KBM-7 (cell line): ENCODE measurements at places on chromosomes 2 and 18.

DNA sequence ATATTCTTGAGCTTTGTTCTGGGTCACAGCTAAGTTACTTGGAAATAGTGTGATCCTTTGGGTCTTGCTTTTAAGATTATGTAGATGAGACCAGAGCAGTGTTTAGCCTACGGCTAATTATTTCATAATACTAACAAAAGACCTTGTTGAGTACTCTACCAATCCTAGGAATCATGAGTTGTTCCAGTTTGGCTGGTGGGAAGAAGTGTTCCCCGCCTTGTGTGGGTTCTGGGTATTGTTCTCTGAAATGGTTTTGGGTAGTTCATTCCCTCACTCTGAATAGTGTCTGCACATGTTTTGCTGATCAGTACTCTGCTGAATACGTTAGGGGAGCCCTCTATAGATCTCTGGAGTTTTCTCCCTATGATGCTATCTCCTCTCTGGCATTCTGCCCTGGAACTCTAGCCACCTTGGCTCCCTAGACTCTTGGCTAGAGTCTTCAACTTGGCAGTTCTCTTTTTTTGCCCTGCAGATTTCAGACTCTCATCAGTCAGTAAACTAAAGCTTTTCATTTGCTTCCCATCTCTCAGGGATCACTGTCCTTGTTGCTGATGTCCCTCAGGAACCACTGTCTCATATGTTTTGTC is 48.4 kb downstream of the NEMP2 start:
- no peak for DNase-seq

- no peak for DNase-seq
Observed at GRCh38 chr18:74505776-74506175, 9.6 kb downstream of the CNDP2 start.

GRCh38 chr2:85812094-85812735 is 58.4 kb downstream of the ATOH8 start:
- no peak for DNase-seq

- no peak for DNase-seq
Observed at GRCh38 chr2:71685073-71685848, 231.9 kb downstream of the DYSF start.

DNA sequence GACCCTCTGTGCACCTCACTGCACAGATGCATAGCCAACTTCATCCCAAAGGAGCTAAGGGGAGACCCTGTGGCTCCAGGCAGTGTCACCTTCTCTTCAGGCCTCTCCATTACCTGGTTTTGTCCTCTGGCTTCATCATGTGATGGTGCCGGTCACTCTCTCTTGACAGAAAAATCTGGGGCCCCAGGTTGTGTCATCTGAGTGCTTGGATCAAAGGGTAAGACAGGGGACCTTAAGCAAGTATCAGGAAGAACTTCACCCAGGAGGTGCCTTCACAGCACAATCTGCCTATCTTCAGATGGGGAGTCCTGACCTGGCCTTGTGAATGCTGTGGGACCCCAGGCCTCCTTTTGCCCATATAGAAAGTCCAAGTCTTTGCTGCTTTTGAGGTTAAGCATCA is 104.4 kb downstream of the POLR1A start:
- no peak for DNase-seq

DNA sequence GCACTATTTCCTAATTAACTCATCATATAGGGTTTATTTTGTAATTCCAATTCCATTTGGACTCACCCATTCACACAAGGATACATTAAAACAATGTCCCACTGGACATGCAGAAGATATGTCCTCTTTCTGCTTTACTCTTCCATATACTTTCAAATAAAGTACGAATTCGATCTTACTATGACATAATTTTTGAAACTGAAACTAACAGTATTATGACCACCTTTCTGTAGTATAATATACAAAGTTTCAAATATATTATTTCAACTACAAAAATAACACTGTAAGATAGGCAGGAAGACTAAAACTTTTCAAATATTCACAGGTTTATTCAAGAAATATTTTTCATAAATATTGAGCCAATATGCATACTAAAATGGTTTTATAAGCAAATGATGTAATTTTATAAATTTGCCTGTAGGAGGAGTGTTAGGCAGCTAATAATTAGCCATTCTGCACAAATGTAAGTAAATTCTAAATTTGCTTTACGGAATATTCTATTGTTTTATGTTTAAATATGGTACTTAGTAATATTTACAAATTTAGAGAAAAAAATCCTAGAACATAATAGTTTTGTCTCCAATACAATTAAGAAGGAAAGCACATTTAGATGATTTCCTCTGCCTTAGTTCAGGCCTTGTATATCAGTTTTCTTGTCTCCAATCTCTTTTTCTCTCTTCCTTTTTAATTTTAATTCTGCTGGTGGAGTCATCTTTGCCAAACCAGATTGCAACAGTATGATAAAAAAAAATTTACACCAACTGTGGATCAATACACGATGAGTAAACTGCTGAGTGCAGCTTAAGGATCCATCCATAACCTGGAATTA is 85.9 kb downstream of the CERKL start:
- no peak for DNase-seq

GRCh38 chr18:58190842-58191530 is 147.0 kb downstream of the NEDD4L start:
- no peak for DNase-seq

DNA sequence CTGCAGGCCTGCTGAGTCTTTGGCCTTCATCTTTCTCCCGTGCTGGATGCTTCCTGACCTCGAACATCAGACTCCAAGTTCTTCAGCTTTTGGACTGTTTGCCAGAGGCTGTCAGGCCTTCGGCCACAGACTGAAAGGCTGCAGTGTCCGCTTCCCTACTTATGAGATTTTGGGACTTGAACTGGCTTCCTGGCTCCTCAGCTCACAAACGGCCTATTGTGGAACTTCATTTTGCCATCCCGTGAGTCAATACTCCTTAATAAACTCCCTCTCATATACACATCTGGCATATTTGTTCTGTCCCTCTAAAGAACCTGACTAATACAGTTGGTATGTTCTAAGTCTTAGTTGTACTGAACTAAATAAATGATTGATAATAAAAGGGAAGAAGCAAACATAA is 702.8 kb upstream of the LINC00305 start:
- no peak for DNase-seq

DNA sequence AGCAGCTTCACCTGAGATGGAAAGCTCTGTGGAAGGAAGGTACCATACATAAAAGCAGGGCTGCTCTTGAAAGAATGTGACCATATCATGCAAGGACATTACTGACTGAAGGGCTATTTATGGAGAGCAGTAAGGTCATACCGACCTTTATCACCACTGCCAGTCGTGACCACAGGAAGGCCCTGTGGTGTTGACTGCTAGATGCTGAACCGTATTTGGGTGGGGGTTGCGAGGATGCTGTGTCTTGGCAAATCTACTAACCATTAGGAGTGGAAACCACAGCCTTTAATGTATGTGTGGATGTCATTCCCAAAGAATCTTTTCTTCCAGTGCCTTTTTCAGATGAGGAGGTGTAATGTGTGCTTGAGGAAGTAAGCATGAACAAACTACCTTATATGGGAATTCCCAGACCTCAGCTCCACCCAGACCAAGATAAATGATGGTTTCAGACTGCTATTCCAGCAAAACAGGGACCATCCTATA is 60.8 kb downstream of the LIMS1 start:
- DNase-seq: peak; percentile 79

DNA sequence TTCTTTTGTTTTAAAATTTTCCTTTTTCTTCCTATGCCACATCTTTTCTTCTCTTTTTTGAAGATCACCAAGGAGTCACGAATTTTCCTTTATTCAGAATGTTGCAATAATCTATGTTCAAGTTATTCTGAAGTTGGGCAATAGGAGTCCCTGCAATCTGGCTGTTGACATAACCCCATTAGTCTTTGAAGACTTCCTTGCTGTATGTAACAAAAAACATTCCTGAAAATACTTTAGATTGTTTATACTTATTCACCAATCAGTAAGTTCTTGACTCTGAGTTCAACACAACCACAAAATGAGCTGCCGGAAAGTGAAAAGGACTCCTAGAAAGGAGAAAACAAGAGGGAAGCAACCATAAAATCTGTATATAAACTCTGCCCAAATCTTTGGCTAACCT is 62.8 kb downstream of the TMEM237 start:
- DNase-seq: no peak

GRCh38 chr18:44742718-44743311 is 62.1 kb downstream of the SETBP1 start:
- DNase-seq: no peak

DNA sequence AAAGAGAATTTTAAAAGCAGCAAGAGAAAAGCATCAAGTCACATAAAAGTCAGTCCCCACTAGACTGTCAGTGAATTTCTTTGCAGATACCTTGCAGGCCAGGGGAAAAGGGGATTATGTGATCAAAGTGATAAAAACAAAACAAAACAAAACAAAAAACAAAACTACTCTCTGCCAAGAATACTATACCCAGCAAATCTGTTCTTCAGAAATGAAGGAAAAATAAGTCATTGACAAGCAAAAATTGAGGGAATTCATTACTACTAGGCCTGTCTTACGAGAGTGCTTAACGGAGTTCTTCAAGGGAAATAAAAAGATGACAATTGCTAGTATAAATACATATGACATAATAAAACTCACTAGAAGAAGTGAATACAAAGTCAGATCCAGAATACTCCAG is 245.5 kb upstream of the CHST9 start:
- DNase-seq: no peak

DNA sequence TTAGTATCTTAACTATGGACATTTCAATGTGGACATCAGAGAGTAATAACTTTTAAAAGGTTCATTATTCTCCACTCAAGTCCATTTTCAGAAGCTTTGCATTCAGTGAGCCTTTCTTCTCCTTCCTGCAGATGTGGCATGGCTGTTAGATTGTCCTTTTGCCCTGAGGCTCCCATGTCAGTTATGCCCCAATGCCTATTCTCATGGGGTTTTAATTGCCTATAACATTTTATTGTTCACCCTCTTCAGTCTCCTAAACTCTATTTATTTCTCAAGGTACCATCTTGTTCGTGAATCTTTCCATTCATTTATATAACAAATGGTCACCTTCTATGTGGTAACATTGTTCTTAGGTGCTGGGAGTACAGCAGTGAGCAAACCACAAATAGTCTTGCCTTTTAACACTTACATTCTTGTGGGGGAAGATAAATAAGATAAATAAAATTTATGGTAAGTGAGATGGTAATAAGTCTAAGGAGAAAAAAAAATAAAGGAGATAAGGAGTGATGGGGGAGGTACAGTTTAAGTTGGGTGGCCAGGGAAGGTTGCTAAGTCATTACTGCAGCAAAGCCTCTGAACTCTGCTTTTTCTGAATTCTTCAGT is 277.9 kb upstream of the SIX3 start:
- DNase-seq: no peak

- DNase-seq: no peak
Observed at GRCh38 chr2:134393075-134393461, 139.2 kb downstream of the MGAT5 start.

GRCh38 chr2:56099963-56100362 is 83.8 kb upstream of the CCDC85A start:
- DNase-seq: no peak

DNA sequence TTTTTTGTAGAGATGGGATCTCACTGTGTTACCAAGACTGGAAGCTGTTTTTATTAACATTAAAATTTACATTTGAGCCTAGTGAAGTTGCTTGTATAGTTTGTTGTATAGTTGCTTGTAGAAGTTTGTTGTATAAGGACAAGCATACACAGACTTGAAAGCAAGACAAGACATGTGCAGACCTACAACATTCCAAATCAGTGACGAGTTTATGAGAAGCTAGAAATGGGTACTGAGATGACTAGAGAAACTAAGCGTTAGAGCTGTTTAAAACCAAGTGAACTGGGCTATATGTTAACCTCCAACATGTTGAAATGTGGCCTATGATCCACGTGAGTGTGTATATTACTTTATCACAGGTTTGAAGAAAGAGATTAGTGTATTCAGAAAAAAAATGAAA is 39.1 kb downstream of the ABCB11 start:
- DNase-seq: no peak

DNA sequence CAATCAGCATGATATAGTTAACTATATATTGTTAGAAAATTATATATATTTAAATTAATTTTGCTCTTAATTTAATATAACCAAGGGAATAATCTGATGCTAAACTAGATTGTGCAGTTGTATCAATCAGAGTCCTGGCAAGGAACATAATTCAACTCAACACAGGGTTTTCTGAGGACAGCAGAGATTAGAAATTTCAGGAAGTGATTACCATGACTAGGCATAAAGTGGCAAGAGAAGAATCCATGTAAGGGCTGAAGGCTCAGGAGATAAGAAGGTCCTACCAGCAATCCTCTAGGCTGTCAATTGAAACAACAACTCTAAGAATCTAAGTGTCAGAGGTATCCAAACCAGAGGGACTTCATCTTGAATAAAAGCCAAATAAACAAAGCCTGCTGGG is 807.8 kb downstream of the DSC3 start:
- DNase-seq: no peak

DNA sequence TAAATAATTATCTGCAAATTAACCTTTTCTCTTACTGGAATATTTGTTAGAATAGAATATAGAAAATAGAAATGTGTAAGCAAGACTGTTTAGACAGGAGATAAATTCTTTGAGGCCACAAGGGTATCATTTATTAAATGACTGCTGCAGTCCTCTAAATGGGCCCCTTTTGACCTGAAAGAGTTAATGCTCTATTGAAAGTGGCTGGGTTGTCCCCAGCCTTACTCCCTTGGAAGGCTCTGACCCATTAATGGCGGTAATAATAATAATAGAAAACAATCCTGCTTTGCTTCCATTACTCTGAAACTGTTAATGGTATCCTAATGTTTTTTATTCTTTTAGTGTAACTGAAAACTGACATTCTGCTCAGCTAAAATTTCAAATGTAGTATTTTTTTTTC is 398.0 kb upstream of the NRP2 start:
- DNase-seq: no peak

DNA sequence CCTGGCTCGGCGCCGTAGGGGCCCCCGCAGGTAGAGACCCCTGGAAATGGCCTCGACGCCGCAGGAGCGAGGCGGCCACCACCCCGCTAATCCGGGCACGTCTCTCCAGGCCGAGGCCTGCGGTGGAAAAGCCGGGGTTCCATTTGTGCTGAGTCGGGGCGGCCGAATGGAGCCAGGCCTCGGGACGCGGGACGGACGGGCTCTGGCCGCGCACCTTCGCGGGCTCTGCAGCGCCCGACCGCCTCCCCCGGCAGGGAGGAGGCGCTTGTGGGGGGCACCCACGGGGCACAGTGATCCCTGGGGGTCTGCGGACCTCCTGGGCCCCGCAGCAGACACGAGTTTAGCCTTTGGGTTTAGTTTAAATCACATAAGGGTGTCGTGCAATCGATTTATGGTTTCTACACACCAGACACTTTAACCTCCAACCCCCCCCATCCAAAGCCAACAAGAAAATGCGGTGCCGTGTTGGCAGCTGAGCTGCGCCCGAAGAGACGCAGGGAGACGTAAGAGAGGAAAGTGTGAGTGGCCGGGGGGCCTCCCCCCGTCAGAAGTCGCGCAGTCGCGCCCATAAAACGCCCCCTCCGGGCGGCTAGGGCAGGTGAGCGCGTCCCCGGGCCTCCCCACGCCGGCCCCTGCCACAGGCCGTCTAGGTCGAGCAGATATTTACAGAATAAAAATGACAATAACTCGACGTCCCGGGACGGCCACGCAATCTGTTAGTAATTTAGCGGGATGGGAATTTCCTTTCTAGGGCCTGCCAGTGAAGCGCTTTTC is 1.0 kb upstream of the NFATC1 start:
- DNase-seq: no peak
